Dermis blood vessel endothelial cell (primary cell): ENCODE measurements at places on chromosomes 5 and 9. TPM values are rescaled to one million over a fixed set of nuclear protein-coding genes. Genes with fewer than 3 reads are reported as not detected.

Gene PCDHB3
- 0.51 TPM in 2 replicates for total RNA-seq

Gene CARTPT
- total RNA-seq, result not detected in 2 replicates

Gene FLT4
- 341 and 471 TPM in 2 replicates for total RNA-seq

Gene EIF4E1B
- total RNA-seq, result not detected in 2 replicates

Gene CREBRF
- total RNA-seq, result 25.5 and 31.7 TPM in 2 replicates
